ENCODE measurements at places on chromosomes 7 and 10.

- DNase-seq, result no peak
Observed at GRCh38 chr10:97572214-97572989, at the start of gene ANKRD2. Gene ANKRD2, plus strand, starts transcription at chr10:97572779. Its CDS starts 10 bp downstream, at chr10:97572789.

GRCh38 chr10:992467-992866 lies 4.2 kb downstream of the GTPBP4 start:
- DNase-seq, result no peak

DNA sequence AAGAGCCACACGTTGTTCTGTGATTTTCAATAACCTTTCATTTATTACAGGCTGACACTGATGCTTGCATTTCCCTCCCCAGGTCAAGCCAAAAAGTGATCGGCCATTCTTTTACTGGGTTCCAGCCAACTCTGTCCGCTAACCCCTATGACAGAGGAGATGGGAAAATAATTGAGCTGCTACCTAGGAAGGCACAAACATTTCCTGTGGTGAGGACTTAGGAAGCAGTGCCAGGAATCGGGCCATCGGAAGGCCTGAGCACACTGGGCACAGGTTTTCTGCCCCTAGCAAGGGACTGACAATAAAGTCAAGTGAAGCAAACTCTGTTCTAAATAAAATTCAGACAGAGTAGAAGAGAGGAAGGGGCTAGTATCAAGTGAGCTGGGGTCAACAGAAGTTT lies 313.0 kb upstream of the AOAH start:
- no peak for DNase-seq

GRCh38 chr7:99674995-99675742 lies 4.6 kb downstream of the CYP3A5 start:
- no peak for DNase-seq

GRCh38 chr7:43850348-43851116 lies 18.8 kb downstream of the MRPS24 start:
- no peak for DNase-seq

DNA sequence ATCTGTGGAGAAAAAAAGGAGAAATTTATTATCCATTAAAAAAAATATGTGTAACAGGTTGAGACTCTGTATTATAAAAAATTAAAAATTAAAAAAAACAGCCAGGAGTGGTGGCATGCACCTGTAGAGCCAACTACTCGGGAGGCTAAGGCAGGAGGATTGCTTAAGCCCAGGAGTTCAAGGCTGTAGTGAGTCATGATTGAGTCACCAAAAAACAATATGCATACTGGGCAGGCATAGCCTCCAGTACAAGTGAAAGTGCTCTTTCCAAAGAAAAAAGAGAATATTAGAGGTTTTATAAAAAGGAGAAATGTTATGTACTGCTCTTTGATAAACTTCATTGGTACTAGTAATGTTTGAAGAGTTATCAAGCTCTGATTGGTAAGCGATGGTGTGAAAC lies 647.1 kb upstream of the ZWINT start:
- no peak for DNase-seq
